ENCODE measurements at places on chromosomes 6 and 20. TPM values are rescaled to one million over a fixed set of nuclear protein-coding genes. Genes with fewer than 3 reads are reported as not detected.

SHLD1 gene
- polyA plus RNA-seq: 2.3 TPM

C20orf202 gene
- polyA plus RNA-seq: 0.88 TPM

SCUBE3 gene
- 50.9 TPM for polyA plus RNA-seq

MRPS18B gene
- polyA plus RNA-seq: 45.6 TPM

CST4 gene
- not detected for polyA plus RNA-seq

ME1 gene
- 13.2 TPM for polyA plus RNA-seq

GJA10 gene
- polyA plus RNA-seq: not detected

REM1 gene
- polyA plus RNA-seq: 12.7 TPM

GRCh38 chr6:31175971-31176370, 5.5 kb upstream of the POU5F1 start:
- peak; percentile 61 for DNase-seq
- H3K4me1 ChIP-seq: no peaks in the 10 kb centered on the region
- no peaks in the 10 kb centered on the region for H3K36me3 ChIP-seq
- no peak overlapping the region for H3K27ac ChIP-seq
- H3K4me3 ChIP-seq: no peak overlapping the region

DNA sequence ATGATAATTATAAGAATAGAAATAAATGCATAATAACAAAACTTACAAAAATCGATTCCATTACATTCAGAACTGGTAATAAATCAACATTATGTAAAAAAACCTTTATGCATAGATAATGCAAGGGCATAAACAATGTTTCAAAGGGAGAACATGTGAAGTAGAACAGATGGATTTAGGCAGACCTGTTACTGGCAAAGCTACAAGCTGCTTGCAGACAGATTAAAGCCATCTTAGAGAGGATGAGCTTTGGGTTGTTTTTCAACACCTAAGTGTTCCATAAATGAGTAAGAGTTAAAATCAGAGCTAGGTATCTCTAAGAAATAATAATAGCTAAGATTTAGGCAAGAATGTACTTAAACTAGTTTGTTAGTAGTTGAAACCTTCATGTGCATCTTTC, 37.2 kb downstream of the SNAP25 start:
- no peaks in the 10 kb centered on the region for H3K27me3 ChIP-seq
- no peaks in the 10 kb centered on the region for H3K4me1 ChIP-seq
- no peak overlapping the region for H3K27ac ChIP-seq
- DNase-seq: no peak

DNA sequence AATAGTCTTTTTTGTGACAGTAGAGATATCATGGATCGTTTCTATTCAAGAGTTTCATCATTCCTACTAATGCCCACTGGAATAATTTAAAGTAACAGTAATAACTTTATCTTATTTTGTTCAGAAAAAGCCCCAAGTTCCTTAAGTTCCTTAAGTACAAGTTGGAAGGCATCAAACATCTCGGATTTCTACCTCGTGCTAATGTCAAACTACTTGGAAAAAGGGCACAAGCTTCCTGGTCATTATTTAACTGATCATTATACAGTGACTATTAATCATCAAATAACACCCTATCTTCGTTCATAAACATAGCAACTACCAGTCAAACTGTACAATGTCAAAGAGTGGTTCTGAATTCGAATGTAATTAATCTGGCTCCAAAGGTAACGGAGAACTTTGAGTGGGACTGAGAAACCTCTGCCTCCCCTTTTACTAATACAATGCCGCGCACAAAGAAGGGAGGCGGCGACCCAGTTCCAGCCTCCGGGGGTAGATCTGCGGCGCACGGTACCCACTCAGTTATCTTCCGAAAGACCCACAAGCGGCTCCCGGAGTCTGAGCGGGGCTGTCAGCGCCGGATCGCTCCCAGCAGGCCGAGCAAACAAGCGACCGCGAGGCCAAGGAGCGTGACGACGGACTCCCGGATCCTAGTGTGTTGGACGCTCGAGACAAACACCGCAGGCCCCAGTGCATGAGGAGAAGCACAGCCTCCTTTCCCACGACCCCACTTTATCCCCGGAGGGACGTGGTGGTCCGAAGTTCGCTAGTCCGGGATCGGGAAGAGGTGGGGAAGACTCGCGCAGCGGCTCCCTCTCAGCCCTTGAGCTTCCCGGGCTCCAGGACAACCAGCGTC, 716 bp downstream of the SHPRH start:
- H3K4me1 ChIP-seq: no peaks in the 10 kb centered on the region
- peak overlapping the region; percentile 55 for H3K4me3 ChIP-seq
- peak; percentile 84 for DNase-seq
- H3K36me3 ChIP-seq: no peaks in the 10 kb centered on the region

DNA sequence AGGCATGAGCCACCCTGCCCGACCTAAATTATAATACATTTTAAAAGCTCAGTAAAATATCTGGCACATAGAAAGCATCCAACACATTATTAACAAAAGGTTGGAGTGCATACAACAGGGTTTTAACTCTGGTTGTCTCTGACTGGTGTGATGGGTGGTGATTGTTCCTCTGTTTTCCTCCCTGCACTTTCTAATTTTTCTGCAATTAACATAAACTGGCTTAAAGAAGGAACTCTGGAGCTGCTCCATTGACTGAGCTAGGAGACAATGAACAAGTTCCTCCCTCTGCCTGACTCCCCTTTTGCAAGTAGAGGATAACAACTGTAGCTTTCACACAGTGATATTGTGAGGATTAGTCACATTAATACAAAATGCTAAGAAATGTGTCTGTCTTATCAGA, 48.5 kb upstream of the SIRPG start:
- no peak overlapping the region for H3K27ac ChIP-seq
- H3K36me3 ChIP-seq: no peaks in the 10 kb centered on the region
- H3K4me1 ChIP-seq: no peaks in the 10 kb centered on the region
- H3K27me3 ChIP-seq: no peaks in the 10 kb centered on the region
- no peak overlapping the region for H3K4me3 ChIP-seq
- DNase-seq: no peak

- H3K36me3 ChIP-seq: no peaks in the 10 kb centered on the region
- no peak overlapping the region for H3K4me3 ChIP-seq
- H3K4me1 ChIP-seq: no peaks in the 10 kb centered on the region
- no peak overlapping the region for H3K27ac ChIP-seq
Observed at GRCh38 chr6:20223141-20223540, 10.9 kb upstream of the MBOAT1 start.

- H3K4me1 ChIP-seq: no peaks in the 10 kb centered on the region
- no peaks in the 10 kb centered on the region for H3K36me3 ChIP-seq
- no peak overlapping the region for H3K4me3 ChIP-seq
- DNase-seq: no peak
Observed at GRCh38 chr6:136532030-136532429, 18.2 kb downstream of the MAP7 start.

- no peaks in the 10 kb centered on the region for H3K36me3 ChIP-seq
- no peak overlapping the region for H3K27ac ChIP-seq
- no peaks in the 10 kb centered on the region for H3K4me1 ChIP-seq
- no peak for DNase-seq
Observed at GRCh38 chr6:128899341-128900050, 16.6 kb downstream of the LAMA2 start.

DNA sequence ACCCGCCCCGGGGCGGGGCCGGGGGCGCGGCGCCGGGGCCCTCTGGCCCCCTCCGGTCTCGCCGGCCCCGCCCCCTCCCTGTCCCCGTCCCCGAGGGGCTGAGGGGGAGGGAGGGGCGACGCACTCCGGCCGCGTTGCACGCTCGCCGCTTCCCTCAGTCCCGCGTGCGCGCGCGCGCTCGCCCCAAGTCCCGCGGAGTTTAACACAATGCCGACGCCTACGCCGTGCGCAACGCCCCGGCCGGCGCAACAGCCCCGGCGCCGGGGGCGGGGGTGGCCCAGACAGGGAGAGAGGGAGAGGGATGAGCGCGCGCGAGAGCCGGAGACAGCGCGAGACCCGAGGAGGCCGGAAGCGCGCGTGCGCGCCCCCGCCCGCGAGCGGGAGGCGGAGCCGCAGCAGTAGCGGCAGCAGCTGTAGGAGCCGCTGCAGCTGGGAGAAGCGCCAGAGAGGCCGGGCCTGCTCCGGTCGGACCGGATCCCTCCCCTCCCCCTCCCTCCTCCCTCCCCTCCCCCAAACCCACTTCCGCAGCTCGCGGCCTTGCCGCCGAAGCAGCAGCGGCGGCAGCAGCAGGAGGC, 996 bp downstream of the ZBTB2 start:
- H3K36me3 ChIP-seq: no peaks in the 10 kb centered on the region
- H3K27me3 ChIP-seq: no peaks in the 10 kb centered on the region
- peak overlapping the region; percentile 94 for H3K27ac ChIP-seq
- peak; percentile 99 for DNase-seq
- peak overlapping the region; percentile 95 for H3K4me3 ChIP-seq

- DNase-seq: peak; percentile 59
- H3K36me3 ChIP-seq: no peaks in the 10 kb centered on the region
- no peaks in the 10 kb centered on the region for H3K4me1 ChIP-seq
- H3K4me3 ChIP-seq: peak overlapping the region; percentile 16
Observed at GRCh38 chr6:167350731-167351655, 26.1 kb downstream of the TTLL2 start.

DNA sequence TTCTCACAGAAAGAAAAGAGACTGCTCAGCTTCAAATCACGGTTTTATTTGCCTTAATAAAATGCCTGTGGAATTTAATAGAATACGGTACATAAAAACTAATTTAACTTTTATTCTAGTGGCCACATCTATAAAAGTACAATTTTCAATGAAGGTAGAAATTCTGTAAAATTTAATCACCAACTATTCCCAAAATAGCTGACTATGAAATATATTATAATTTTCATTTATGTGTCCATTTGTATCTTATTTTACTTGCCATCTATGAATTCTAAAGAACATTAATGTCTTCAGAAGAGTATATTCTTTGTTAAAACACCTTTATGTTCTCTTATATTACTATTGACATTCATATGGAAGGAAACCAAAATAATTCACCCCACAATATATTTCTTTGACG, 192.6 kb downstream of the BTBD3 start:
- no peaks in the 10 kb centered on the region for H3K4me1 ChIP-seq
- H3K4me3 ChIP-seq: no peak overlapping the region
- H3K27ac ChIP-seq: no peak overlapping the region
- no peaks in the 10 kb centered on the region for H3K27me3 ChIP-seq

DNA sequence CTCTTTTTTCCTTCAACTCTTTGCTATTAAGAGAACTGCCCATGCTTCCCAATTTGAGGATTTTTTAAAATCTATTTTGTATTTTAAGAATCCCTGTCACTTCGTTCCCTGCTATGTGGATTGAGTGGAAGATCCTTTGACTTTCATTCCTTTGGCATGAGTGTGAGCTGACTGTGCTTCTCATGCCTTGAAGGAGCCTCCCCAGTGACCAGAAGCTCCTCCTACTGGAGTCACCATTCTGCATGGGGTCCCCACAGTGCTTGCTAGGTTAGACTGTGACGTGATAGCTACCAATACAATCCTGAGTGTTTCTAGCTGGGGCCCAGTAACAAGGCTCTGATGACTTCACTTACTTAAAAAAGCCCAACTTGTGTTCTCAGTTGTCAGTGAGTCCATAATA, 104.4 kb upstream of the LAMP5 start:
- H3K27me3 ChIP-seq: no peaks in the 10 kb centered on the region
- no peak for DNase-seq
- H3K4me1 ChIP-seq: no peaks in the 10 kb centered on the region
- H3K36me3 ChIP-seq: no peaks in the 10 kb centered on the region
- H3K27ac ChIP-seq: no peak overlapping the region
- no peak overlapping the region for H3K4me3 ChIP-seq

- no peak within 1 kb of the TSS for H3K27ac ChIP-seq
- no peaks in the 10 kb centered on the region for H3K27me3 ChIP-seq
- H3K4me1 ChIP-seq: no peaks in the 10 kb centered on the region
- DNase-seq: peak; percentile 98
- H3K36me3 ChIP-seq: peaks cover 15% of the 10 kb centered on the region
- H3K4me3 ChIP-seq: peak within 1 kb of the TSS; percentile 94
Observed at GRCh38 chr6:43516697-43517504, at the start of the genes POLR1C and YIPF3. Gene POLR1C (plus strand): TSS chr6:43517089. CDS start chr6:43517110, 21 bp downstream. Gene YIPF3 (minus strand): TSS chr6:43516926. CDS start chr6:43516807, 119 bp downstream.

GRCh38 chr6:78701407-78701806, 165.9 kb upstream of the IRAK1BP1 start:
- H3K36me3 ChIP-seq: no peaks in the 10 kb centered on the region
- DNase-seq: no peak
- peaks cover 2% of the 10 kb centered on the region for H3K4me1 ChIP-seq
- no peak overlapping the region for H3K4me3 ChIP-seq
- no peaks in the 10 kb centered on the region for H3K27me3 ChIP-seq

GRCh38 chr20:43937591-43937990, 22.9 kb downstream of the TOX2 start:
- no peak overlapping the region for H3K4me3 ChIP-seq
- H3K27me3 ChIP-seq: no peaks in the 10 kb centered on the region
- no peak overlapping the region for H3K27ac ChIP-seq
- no peak for DNase-seq
- no peaks in the 10 kb centered on the region for H3K4me1 ChIP-seq

DNA sequence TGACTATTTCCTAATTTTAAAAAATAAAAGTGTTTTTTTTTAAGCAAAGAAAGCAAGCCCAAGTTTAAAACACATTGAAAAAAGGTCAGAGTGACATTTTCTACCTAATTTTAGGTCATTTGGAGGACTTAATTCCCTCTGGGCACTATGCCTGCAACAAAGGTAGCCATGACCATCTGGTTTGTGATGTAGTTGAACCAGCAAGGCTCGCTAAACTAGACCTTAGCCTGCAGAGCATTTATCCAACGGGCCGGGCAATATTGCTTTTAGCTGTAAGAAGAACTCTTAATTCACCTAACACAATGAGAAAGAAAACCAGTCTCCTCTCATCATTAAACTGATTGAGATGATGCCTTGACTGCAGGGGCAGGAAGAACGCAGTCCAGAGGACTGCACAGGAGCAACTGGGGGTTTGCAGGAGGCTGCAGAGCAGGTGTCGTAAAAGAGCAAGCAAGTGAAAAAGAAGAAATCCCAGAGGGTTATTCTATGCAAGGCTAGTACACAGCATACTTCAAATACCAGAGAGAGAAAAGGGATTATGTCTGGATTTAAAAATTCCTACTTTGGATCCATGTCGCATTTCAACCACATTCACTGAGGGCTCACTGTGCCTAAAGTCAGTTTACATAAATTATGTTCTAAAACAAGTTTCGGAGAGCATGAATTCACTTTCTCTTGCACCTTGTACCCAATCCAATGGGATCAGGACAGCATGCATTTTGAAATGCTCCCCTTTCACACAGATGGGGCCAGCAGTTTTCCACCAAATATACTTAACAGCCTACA, 12.8 kb downstream of the TRAF3IP2 start:
- no peaks in the 10 kb centered on the region for H3K27me3 ChIP-seq
- no peaks in the 10 kb centered on the region for H3K36me3 ChIP-seq
- no peaks in the 10 kb centered on the region for H3K4me1 ChIP-seq

DNA sequence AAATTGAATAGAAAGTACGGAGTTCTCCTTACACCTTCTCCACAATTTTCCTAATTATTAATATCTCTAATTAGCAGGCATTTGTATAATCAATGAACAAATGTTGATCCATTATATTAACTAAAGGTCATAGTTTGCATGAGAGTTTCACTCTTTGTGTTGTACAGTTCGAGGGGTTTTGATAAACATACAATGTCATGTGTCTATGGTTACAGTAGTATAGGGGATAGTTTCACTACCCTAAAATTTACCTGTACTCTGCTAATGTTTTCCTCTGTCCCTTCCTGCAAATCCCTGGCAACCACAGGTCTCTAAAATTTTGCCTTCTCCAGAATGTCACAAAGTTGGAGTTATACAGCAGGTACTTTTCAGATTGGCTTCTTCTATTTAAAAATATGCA, 1199.8 kb upstream of the GJE1 start:
- no peaks in the 10 kb centered on the region for H3K27me3 ChIP-seq
- no peaks in the 10 kb centered on the region for H3K36me3 ChIP-seq
- no peaks in the 10 kb centered on the region for H3K4me1 ChIP-seq
- DNase-seq: no peak
- no peak overlapping the region for H3K27ac ChIP-seq

Measured in aorta (tissue), 5 donors.